ENCODE measurements at places on chromosomes 3 and 15. TPM values are rescaled to one million over a fixed set of nuclear protein-coding genes. Genes with fewer than 3 reads are reported as not detected.

DNA sequence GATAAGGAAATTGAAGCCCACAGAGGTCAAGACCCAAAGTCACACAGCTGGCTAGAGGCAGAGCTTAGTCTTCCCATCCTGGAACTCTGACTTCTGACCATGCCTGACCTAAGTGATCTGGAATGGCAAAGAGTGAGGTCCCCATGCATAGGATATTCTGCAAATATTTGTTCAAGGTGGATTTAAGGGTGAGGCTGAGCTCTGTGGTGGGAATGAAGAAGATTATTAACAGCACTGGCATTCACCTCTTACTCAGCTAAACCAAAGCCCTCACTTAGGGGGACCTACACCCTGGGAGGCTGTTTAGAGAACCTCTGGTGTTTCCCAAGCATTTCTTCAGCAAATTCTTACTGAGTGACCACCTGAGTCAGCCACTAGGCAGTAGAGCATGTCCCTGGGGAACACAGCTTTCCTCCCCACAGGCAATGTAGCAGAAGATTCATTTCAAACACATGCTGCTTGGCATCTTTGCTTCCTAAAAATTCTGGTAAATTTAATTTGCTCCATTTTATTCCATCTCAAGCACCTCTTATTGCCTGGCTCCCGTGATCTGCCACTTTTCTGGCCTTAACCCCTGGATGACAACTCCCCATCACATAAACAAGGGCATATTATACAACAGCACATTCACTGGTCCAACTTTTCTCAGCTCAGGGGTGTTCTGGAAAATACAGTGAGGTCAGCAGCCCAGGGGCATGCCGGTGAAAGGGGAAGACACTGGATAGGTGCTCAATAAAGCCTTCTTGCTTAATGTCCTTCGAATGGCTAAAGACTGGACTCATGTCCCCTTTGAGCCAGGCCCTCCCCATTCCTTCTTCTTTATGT is 176.0 kb downstream of the ABHD5 start:
- no peak for DNase-seq

DNA sequence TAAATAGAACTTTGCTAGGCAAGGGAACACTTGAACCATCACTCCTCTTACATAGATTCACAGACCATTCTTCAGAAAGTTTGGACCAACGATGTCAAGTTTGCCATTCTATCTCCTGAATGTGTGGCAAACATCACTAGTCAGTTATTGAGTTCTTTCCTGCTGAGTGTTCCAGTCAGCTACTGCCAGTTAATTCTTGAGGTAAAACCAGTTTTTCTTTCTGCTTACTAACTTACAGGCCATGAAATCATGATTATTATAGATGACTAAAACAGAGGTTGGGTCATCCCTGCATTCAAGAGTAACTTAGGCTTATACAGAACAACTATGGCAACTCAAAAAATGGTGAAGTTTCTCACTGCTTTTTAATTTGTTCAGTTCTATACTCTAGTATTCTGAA is 88.2 kb downstream of the AP4E1 start:
- no peak for DNase-seq

- no peak for DNase-seq
These were observed 89.1 kb upstream of the PHLDB2 start for GRCh38 chr3:111769992-111770352.

DNA sequence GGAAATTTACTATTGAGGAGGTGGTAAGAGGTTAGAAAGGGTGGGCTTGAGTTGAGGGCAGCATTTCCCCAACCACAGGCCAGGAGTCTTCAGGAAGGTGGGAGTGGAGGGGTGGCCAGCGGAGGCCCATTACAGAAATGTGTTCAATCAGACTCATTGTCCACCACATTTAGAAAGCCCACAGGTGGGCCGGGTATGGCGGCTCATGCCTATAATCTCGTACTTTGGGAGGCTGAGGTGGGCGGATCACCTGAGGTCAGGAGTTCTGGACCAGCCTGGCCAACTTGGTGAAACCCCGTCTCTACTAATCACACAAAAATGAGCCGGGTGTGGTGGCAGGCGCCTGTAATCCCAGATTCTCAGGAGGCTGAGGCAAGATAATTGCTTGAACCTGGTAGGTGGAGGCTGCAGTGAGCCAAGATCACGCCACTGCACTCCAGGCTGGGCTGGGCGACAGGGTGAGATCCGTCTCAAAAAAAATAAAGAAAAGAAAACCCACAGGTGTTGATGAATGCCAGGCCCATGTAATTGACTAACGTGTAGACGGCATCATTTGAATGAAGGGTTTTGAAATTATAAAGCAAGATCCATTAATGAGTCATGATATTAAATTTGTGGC is 12.2 kb upstream of the SYNM start:
- no peak for DNase-seq

- peak; percentile 1 for DNase-seq
These were observed 46.6 kb upstream of the MDFIC2 start for GRCh38 chr3:70358978-70359580.

- DNase-seq = no peak
These were observed 127.3 kb upstream of the MRPL3 start for GRCh38 chr3:131630097-131630496.

DNA sequence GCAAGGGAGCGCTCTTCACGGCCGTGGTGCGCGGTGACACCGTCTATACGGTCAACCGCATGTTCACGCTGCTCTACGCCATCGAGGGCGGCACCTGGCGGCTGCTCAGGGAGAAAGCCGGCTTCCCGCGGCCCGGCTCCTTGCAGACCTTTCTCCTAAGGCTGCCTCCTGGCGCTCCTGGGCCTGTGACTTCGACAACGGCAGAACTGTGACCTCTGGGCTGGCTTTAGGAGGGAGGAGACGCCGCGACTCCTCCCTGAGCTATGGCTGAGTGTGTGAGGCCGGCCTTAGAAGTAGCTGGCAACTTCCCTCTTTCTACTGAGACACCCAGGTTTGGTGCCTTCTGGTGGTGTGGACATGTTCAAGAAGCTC is 1.4 kb downstream of the KBTBD13 start:
- DNase-seq = peak; percentile 93

The CADM2 gene
- total RNA-seq = 1.8 TPM

The GOLGA6L6 gene
- not detected for total RNA-seq

DNA sequence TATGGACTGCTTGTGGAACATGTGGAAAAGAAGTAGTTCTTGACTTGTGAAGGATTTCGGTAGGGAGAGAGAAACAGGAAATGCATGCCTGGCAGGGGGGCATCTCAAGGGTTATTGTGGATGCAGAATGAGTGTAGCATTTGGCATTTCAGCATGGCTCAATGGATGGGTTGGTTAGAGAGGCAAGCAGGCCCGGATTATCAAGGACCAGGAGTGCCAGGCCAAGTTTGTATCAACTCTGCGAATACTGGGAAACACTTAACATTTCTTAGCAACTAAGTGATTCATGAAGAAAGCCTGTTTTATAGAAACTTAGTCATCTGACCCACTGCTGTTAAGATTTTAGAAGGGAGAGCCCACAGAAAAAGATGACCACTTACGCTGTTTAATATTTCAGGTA is 33.6 kb downstream of the KIF15 start:
- DNase-seq = no peak

GRCh38 chr15:91541286-91541685 is 312.2 kb upstream of the SLCO3A1 start:
- no peak for DNase-seq

The FGD5 gene
- 19.8 TPM for total RNA-seq

DNA sequence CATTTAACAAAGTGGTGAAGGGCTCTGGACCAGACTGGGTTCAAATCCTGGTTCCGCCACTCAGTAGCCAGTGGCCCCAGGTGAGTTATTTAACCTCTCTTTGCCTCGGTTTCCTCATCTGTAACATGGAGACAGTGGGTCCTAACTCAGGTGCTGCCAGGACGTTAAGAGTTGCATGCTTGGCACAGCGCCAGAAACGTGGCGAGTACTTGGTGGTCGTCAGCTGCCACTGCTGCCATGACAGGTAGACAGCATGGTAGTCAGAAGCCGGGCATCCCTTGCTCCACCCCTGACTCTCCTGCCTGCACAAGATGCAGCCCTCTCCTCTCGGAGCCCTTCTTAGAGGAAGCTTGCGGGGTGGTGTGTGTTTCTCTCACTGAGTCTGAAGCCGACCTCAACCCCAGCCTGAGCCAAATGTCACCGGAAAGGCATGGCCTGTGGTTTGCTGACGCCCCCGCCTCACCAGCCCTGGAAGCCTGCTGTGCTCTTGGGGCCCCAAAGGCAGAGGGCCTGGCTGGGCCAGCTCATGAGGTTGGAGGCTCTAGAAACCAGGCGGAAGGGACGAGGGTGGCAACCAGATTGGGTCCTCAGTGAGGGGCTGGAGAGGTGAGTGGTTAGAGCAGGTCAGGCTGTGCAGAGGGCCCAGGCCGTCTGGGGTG is 160.8 kb upstream of the TLE3 start:
- peak; percentile 18 for DNase-seq

- no peak for DNase-seq
These were observed 2.9 kb downstream of the PIAS1 start for GRCh38 chr15:68057034-68057433.

The BMF gene
- 11.9 TPM for total RNA-seq

GRCh38 chr3:113079218-113079961 is 88.6 kb downstream of the GTPBP8 start:
- DNase-seq = no peak

DNA sequence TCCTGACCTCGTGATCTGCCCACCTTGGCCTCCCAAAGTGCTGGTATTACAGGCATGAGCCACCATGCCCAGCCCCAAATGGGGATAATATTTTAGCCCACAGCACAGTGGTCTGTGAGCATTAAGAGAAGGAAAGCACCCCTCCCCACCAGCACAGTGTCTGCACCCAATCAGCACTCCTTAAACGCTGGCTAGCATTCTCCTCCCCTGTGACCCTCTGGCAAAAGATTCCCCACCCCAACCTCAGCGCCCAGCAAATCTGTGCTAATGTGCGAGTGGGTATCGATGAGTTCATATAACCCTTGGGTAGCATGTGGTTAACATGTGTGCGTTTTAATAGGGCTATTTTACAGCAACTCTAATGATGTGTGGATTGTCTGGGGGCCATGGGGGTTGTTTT is 18.3 kb upstream of the EPHB3 start:
- no peak for DNase-seq

GRCh38 chr3:63874769-63875168 is 11.1 kb downstream of the ATXN7 start:
- DNase-seq = no peak

DNA sequence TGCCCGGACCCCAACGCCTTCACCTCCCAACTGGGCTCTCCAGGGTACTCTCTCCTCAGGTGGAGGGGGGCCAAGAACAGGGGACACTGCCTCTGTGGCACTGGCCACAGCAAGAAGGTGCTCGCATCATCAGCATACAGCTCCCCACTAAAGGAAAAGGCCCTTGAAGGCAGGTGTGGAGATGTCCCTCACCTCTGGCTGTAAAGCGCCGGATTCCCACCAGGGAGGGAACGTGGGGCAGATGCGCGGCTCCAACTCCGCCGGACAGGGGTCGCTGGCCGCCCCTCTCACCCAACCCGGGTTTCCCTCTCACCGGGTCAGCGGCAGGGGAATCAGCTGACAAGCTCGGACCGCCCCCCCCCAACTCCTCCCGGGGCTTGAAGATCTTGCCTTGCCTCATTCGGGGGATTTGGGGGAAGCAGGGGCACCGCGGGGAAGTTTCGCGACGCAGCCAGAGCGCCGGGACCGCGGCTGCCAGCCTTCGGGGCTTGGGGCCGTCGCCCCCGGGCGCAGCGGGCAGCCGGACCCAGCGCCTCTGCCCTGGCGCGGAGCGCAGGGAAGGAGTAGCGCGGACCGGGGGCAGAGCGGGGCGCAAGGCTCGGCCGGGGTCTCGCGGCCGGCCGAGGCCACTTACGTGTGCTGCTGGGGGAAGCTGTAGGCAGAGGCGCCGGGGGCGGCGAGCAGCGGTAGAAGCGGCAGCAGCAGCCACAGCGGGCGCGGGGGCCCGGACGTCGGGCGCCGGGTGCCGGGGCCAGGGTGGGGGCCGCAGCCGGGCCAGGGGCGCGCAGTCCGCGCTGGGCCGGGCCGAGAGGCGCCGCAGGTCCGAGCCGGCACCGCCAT is 630 bp downstream of the CACNA2D2 start:
- peak; percentile 91 for DNase-seq

- no peak for DNase-seq
These were observed 210.6 kb upstream of the ATP10A start for GRCh38 chr15:26073430-26074333.

GRCh38 chr3:9778143-9779074 is 8.7 kb upstream of the CAMK1 start:
- no peak for DNase-seq

GRCh38 chr3:163562625-163563024 is 1515.7 kb downstream of the SI start:
- no peak for DNase-seq

GRCh38 chr3:184259878-184260723 is 1.3 kb downstream of the CAMK2N2 start:
- DNase-seq = peak; percentile 96

DNA sequence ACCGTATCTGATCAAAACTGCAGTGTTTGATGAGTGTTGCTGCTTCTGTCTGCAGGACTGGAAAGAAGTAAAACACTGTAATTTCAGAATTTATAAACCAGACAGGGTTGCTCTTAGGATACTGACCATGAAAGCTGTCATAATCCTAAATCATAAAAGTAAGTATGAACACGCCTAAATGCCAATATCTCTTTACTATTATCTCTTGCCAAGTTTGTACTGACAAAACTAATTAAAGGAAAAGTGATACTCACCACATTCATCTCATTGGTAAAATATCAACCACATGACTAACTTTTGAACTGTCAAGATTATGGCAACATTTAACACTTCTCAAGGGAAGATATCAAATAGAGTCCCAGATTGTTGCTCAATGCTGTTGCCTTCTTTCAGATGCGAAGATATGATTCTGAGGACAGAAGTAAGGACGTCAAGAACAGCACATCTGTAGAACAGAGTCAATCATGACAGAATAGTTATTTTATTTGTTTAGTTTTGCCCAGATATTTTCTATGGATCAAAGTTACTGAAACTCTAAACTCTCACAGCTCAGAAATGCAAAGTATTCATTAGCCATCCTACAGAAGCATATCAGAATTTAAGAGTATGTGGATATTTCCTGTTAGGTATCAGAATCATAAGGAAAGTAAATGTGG is 61.4 kb upstream of the COL8A1 start:
- DNase-seq = no peak

GRCh38 chr15:77018796-77019505 is 24.0 kb downstream of the PSTPIP1 start:
- peak; percentile 40 for DNase-seq

GRCh38 chr15:70142072-70142321 is 44.3 kb upstream of the TLE3 start:
- no peak for DNase-seq

The LMAN1L gene
- total RNA-seq = not detected

DNA sequence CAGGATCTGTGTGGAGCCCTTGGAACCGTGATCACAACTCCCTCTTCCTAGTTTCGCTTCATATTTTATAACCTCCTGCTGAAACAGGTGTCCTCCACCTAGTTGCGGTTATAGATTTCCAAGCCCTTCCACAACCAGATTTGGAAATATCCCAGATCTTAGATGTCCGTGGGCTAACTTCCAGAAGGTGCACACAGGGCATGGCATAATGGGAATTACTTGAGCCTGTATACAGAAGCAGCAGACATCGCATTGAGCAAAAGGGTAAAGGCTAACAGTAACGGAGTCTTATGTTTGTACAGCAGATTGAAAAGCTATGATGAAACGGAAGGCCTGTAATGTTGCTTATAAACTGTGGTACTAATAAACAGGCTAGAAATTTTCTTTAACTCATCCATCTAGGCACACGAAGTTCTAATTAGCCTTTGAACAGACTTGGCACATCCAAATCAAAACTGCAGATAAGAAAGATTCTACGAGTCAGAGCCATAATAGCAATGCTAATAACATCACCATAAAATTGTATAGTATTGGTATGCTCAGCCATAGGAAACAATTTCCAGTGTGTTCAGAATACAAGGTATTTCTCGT is 1.2 kb upstream of the USF3 start:
- no peak for DNase-seq

- DNase-seq = peak; percentile 11
These were observed 751.7 kb upstream of the GOLIM4 start for GRCh38 chr3:168847291-168847883.

Data from H7 (cell line).